ENCODE measurements at places on chromosomes 13 and 19. TPM values are rescaled to one million over a fixed set of nuclear protein-coding genes. Genes with fewer than 3 reads are reported as not detected.
A peak's percentile ranks its signal among the peaks of the same experiment; 100 is the strongest.

DNA sequence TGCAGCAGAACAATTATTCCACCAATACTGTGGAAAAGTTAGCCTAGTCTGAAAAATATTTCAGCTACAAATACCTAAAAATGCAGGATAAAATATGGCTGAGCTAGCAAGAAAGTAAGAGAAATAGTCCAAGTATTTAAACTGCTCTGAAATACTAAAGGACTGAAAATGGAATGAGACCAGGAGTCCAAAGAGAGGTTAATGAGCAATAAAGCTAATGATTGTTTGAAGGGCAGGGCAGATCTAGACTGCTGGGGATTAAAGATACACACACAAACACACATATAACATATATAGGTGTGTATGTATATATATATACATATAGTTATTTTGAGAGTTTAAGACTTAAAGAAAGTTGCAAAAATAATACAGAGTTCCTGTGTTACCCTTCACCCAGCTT lies 2.6 kb upstream of the CDADC1 start:
- no peaks in the 10 kb centered on the region for H3K27me3 ChIP-seq
- no peaks in the 10 kb centered on the region for H3K4me1 ChIP-seq
- no peak overlapping the region for H3K4me3 ChIP-seq
- no peak overlapping the region for H3K27ac ChIP-seq

DNA sequence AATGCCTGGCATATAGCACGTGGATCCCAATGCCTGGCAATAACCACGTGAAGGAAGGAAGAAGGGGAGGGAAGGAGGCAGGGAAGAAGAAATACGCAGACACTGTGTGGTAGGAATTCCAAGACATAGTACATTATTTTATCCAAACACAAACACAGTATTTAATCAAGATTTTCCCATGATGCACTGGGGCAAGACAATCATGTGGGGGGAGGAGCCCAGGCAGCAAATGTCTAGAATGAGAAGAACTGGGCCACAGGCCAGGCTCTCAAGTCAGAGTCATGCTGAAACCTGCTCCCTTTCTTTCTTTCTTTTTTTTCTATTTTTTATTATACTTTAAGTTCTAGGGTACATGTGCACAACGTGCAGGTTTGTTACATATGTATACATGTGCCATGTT lies 717.9 kb downstream of the UQCRFS1 start:
- no peak overlapping the region for H3K27ac ChIP-seq
- no peak overlapping the region for H3K4me3 ChIP-seq
- peak; percentile 50 for DNase-seq
- no peaks in the 10 kb centered on the region for H3K4me1 ChIP-seq
- H3K36me3 ChIP-seq = no peaks in the 10 kb centered on the region
- no peaks in the 10 kb centered on the region for H3K27me3 ChIP-seq

Gene LILRA1
- total RNA-seq = not detected

GRCh38 chr13:46773541-46773940 lies 23.4 kb downstream of the ESD start:
- no peak for DNase-seq
- no peak overlapping the region for H3K27ac ChIP-seq
- no peaks in the 10 kb centered on the region for H3K27me3 ChIP-seq
- H3K4me3 ChIP-seq = no peak overlapping the region
- peaks cover 8% of the 10 kb centered on the region for H3K36me3 ChIP-seq
- peaks cover 3% of the 10 kb centered on the region for H3K4me1 ChIP-seq

- H3K4me3 ChIP-seq = peak overlapping the region; percentile 82
- H3K36me3 ChIP-seq = no peaks in the 10 kb centered on the region
- peak; percentile 42 for DNase-seq
- H3K27ac ChIP-seq = peak overlapping the region; percentile 72
Measured at GRCh38 chr13:106534639-106535551, 567 bp downstream of the EFNB2 start.

GRCh38 chr13:111893607-111894443 lies 173.1 kb upstream of the SOX1 start:
- no peak overlapping the region for H3K27ac ChIP-seq
- no peak overlapping the region for H3K4me3 ChIP-seq
- H3K27me3 ChIP-seq = no peaks in the 10 kb centered on the region
- DNase-seq = no peak
- no peaks in the 10 kb centered on the region for H3K36me3 ChIP-seq
- no peaks in the 10 kb centered on the region for H3K4me1 ChIP-seq

DNA sequence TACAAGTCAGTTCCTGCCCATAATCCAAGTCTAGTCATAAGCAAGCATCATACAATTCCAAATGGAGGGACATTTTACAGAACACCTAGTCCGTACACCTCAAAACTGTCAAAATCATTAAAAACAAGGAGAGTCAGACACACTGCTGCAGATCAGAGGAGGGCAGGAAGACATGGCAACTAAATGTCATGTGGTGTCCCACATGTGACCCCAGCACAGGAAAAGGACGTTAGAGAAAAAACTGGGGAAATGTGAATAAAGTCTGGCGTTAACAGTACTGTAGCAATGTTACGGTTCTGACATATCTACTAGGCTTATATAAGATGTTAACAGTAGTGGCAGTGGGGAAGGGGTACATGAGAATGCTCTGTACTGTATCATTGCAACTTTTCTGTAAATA lies 2.3 kb downstream of the ZSCAN5A start:
- no peaks in the 10 kb centered on the region for H3K27me3 ChIP-seq
- H3K36me3 ChIP-seq = no peaks in the 10 kb centered on the region
- H3K27ac ChIP-seq = no peak overlapping the region
- H3K4me1 ChIP-seq = peaks cover 4% of the 10 kb centered on the region
